ENCODE measurements at places on chromosomes 7 and 10. TPM values are rescaled to one million over a fixed set of nuclear protein-coding genes. Genes with fewer than 3 reads are reported as not detected.

Gene VIPR2
- total RNA-seq, result 10.4 TPM

Gene HIPK2
- 35.3 TPM for total RNA-seq

Gene C7orf33
- not detected for total RNA-seq

DNA sequence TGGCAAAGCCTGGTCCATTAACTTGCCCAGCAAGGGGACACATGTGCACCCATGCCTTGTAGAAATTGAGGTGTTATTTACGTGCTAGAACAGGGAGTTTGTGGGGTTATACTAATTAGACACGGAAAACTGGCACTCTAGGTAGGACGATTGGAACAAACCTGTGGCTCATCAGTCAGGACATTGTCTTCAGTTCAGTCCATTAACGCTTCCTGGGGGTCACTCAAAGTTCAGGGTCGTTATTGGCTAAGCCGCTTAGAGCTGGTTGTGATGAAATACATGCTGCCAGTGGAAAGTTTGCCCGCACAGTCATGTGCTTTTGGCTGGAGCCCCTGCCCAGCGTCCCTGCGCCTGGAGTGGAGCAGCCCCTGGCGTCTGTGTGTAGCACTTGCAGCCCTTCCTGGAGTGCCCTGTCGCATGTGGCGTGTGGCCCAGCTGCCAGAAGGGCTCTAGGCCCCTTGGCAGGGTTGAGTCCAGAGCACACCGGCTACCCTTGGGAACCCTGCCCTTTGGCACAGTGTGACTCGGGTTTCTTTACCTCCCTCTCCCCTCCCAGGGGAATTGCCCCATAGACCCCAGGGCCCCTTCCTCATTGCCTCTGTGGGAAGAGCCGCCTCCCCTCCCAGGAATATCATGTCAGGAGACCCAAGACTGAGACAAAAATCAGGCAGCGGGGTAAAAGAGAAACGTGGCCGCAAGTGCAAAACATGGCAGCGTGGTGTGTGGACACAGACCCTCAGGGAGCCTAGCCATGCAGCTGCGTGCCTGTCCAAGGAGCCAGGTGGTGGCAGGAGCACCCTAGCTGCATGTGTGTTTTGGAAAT is 9.8 kb downstream of the ZNF775 start:
- DNase-seq, result peak; percentile 84

DNA sequence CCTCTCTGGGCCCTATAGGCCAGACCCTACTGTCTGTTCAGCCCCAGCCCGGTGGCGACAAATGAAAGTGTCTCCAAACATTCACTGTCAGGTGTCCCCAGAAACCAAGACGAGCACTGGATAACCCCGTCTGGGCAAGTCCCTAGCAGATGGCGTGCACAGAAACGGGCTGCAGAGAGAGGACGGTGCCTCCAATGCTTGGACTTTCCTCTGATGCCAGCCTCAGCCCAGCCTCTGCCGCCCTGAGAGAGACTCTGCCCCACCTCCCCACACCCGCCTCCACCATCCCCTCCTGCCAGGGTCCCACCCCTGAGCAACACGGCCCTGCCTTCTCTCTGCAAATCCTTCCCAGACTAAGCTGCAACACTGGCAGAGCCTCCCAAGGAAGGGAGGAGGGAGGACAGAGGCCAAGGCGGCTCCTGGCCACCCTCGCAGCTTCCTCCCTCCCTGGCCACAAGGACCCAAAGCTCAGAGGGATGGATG is 7.4 kb upstream of the LFNG start:
- no peak for DNase-seq

- no peak for DNase-seq
These were observed 200.0 kb upstream of the BMPER start for GRCh38 chr7:33705333-33705833.

DNA sequence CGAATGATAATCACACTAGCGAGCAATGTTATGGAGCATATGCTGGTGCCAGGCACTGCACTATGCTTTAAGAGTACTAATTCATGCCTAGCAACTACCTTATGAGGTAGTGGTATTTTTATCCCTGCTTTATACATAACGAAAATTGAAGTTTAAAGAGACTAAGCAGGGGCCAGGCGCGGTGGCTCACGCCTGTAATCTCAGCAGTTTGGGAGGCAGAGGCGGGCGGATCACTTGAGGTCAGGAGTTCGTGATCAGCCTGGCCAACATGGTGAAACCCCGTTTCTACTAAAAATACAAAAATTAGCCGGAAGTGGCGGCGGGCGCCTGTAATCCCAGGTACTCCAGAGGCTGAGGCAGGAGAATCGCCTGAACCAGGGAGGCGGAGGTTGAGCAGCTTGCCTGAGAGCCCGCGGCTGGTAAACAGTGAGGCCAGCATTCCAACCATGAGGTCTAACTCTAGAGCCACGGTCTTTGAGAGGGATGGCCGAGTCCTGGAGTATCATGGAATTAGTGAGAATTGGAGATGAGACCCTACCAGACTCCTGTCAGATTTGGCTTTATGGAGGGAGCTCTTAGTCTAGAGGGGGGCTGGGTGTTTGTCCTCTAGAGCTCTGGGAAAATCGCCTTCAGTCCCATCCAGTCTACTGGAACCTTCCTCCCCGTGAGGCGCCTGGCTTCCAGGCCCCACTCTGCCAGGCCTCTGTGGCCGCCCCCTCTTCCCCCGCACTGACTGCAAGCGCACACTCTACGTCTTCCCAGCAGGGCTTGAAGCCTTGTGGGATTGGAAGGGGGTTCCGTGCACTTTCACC is 11.6 kb downstream of the TLX1 start:
- DNase-seq, result no peak

DNA sequence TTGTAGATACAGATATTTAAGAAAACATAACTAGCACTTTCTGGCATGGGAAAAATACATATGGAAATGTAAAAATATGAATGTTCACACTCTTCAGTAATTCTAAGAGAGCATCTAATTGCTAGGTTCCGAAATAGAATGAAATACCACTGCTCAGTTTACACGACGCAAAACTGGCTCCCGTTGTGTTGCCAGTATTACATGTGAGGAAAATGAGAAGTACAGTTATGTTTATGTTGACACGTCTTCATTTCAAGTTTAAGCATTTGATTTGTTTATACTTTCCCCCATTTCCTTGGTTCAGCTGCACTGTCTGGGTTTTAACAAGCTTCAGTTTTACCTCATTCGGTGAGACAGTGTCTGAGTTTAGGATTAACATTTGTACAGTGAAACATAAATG is 275.8 kb upstream of the SEMA3D start:
- DNase-seq, result no peak

DNA sequence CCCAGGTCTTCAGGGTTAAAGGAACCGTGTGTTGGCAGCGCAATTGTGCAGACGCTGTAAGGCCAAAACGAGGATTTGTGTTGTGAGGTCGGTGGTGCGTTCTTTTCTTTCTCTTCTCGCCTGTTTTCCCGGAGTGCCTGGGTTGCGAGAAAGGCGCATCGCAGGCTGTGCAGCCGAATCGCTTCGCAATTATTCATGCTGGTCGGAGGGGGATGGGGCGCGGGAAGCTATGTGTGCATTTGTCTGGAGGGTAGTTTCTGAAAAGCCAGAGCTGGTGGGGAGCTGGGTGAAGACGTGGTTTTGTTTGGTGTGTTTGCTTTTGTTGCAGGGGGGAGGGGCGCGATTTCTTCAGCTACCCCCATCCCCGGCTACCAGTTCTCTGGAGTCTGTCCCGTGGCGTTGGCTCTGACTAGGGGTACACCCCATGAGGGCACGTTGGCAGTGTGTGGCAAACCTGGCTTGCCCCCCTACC is 2.1 kb downstream of the MXI1 start:
- peak; percentile 91 for DNase-seq

DNA sequence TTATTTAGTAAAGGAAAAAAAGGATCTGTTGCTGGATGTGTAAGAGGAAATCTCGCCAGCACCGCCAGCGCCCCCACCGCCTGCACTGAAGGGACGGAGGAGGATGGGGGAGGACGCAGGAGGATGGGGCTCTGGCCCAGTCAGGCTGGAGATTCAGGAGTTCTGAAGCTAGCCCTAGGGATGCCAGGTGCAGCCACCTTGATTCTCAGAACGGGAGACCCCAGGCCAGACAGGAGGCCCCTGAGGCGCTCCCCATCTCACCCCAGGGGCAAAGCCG is 1.3 kb downstream of the CAMK2B start:
- DNase-seq, result no peak

- no peak for DNase-seq
These were observed 94.9 kb downstream of the STRA8 start for GRCh38 chr7:135328526-135328925.

GRCh38 chr7:24319209-24319608 is 35.2 kb downstream of the NPY start:
- no peak for DNase-seq

Measured in aorta (tissue), 5 donors.